ENCODE measurements at places on chromosomes 12 and 14.

GRCh38 chr12:32253154-32253790 is 146.1 kb upstream of the FGD4 start:
- no peak for DNase-seq

DNA sequence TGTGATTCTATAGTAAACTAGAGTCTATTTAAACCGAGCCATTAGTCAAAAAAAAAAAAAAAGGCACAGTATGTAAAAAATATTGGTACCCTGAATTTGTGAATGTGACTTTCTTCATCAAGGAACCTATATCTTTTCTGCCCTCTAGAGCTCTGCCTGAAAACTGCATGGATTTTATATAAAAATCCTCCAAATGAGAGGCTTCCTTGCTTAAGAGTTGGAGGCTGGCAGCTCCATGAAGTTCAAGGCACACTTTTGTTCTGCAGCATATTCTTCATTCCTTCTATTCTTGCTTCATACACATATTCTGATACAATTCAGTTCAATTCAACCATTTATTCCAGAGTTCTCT is 23.1 kb upstream of the NKX2-8 start:
- DNase-seq, result no peak

DNA sequence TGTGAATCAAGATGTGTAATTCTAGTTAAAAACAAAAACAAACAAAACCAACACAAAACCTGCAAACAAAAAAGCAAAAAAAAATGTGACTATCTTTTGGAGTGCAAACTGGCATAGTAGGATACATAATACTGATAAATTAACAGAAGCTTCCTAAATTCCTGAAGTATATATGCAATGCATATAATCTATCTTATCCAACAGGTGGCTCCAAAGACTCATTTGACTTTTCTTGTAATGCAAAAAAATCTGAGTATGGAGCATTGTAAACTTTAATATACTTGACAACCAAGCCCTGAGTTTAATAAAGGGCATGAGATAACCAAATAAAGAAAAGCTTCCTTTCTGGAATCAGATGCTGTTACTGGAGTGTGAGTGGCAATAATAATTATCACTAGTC is 1003.6 kb downstream of the FSCB start:
- no peak for DNase-seq

- DNase-seq, result no peak
Measured at GRCh38 chr12:55933799-55934742, 3.1 kb downstream of the DGKA start.
